ENCODE measurements at places on chromosomes 1 and 21.

DNA sequence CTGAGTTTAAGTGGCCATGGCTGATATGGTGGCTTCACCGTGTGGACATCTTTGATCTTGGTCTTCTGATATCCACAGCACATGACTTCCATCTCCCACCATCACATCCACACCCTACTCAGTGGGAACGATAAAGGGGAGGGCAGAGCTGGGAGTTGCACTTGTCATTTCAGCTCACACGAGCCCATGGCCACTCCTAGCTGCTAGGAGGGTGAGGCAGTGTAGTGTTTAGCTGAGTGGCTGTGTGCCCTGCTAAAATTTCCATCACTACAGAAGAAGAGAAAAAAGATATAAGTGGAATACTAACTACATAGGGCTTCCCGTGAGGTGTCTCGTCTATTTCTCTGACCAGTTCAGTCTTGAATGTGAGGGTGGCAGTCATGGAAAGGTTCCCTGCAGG lies 123.3 kb upstream of the EDN2 start:
- DNase-seq = no peak

DNA sequence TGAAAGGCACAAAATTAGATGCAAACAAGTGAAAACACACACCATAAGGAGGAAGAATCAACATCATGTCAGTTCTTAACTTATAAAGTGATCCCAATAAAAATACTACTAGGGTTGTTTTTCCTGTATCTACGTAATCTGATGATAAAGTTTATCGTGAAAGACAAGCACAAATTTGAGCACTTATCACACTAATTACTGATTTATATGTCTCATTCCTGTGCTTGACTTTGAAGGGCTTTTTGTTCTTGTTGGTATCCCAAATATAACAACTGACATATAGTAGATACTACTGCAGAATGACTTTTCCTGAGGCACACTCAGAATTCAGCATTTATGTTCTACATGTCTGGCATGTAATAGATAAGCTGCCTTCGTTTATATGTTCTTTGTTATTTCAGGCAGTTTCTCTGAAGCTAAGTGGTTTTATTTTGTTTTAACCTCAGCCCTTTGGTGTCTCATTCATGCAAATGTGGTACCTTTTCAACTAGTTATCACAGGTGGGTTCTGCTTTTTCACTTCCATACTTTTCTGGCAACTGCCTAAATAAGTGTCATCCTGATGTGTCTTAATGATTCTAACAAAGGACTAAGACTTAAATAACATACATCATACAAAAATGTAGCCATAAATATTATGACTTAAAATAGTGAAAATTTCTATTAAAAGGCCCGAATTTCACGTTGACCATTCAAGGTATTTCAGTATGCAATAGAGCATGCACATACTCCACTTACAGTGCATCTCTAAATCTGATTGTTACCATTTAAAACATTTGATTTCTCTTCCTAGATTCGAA lies 73.2 kb downstream of the LRRC8C start:
- no peak for DNase-seq

- no peak for DNase-seq
These were observed 302.4 kb upstream of the TMPRSS15 start for GRCh38 chr21:18705971-18706370.

- DNase-seq = no peak
These were observed 7.5 kb downstream of the MMEL1 start for GRCh38 chr1:2625311-2625710.
